ENCODE measurements at places on chromosomes 4 and X.

GRCh38 chr4:74110670-74111069 lies 11.7 kb upstream of the CXCL2 start:
- DNase-seq, result no peak

DNA sequence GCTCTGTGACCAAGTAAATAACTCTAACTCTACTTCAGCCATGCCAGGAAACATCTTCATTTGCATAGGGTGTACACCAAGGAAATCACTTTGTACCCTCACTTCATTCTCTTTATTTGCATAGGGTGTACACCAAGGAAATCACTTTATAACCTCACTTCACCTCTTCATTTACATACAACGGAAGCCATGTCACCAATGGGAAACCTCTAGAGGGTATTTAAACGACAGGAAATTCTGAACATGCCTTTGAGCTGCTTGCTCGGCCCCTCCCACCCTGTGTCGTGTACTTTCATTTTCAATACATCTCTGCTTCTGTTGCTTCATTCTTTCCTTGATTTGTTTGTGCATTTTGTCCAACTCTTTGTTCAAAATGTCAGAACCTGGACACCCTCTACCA lies 848.1 kb upstream of the FRG1 start:
- DNase-seq, result no peak

DNA sequence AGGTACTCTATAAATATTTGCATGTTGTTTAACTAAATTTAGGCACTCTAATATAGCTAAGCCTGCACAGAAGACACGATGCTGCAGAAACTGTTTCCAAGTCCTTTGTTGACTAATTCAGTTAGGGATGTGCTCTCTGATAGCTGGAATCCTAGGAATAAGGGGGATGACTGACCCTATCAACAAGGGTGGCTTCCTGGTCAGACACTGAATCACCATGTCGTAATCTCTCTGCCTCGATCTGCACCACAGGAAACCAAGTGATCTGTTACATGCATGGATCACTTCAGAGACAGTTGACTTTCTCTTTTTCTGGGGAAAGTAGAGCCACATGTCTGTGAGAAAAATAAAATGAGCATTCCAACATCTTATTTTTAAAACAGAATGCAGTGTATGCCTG lies 169.1 kb downstream of the GUCY2F start:
- no peak for DNase-seq

- peak; percentile 63 for DNase-seq
These were observed 1.3 kb upstream of the CITED1 start for GRCh38 chrX:72306851-72307645.

- no peak for DNase-seq
These were observed 76.2 kb upstream of the GRXCR1 start for GRCh38 chr4:42816189-42816879.

GRCh38 chrX:110015032-110015431 lies 12.1 kb downstream of the TMEM164 start:
- DNase-seq, result no peak

- DNase-seq, result peak; percentile 1
These were observed 72.0 kb downstream of the IL1RAPL1 start for GRCh38 chrX:28659269-28659668.

DNA sequence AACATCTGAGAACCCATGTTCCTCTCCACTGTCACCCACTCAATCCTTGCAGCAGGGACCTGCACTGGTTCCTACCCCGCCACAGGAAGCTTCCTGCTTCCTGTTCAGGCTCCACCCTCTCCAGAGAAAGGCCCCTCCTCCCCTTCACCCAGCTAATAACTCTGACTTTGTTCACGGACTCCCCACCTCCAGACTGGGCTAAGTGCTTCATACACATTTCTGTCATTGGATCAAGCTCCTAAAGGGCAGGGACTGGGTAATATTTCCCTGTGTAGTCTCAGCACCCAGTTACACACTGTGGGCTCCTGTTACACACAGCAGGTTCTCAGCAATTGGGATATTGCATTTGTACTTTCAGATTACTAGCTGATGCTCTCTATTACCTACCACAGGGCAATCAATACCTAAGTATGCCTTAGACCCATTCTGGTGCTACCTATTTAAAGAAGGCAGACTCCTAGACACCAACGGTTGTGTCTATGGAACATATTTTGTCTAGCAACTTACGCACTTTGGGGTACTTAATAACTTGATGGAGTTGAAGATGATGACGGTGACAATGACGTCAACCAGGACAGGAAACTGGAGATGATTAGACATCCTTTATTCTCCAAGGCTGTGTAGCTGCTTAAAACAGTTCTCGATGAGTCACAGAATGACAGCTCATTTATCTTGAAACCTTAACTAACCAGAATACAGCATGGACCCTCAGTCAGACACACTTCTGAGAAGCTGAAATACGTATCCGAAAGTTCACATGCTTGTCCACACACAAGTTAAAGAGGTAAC lies 58.1 kb downstream of the MAML3 start:
- DNase-seq, result peak; percentile 67

DNA sequence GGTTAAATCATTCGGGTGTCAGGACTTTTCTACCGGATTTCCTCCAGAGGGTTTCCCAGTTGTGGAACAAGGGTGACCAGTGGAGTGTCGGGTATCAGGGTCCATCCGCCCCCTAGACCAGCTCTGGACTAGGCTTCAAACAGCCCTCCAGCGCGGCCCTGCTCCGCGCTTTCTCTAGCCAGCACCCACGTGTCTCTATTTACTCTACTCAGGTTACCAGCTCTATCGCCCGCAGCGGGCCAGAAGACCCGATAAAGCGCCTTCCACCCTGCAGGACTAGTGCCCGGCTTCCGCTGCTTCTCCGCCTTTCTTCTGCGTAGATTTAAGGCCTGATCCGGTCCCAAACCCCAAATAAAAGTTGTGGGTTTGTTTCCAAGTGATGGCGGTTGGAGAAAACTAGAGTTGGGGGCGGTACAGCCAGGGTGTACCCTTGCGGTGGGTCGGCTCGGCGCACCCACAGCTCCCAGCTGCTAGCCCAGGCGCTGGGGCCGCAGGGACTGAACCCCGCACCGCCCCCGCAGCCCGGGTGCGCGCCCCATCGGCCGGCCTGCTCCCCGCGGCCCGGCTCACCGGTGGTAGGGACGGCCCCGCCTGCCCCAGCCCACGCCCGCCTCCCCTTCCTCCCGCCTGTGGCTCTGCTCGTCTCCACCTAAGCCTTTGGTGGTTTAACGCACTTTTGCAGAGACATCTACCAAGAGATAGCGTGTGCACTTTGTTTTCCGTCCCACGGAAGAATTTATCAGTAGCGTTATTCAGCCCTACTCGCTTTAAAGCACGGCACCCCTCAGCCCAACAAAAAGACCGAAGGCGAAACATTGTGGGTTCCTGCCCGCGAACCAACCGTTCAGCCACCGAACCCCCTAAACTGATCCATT lies 2.1 kb downstream of the LEF1 start:
- DNase-seq, result no peak

DNA sequence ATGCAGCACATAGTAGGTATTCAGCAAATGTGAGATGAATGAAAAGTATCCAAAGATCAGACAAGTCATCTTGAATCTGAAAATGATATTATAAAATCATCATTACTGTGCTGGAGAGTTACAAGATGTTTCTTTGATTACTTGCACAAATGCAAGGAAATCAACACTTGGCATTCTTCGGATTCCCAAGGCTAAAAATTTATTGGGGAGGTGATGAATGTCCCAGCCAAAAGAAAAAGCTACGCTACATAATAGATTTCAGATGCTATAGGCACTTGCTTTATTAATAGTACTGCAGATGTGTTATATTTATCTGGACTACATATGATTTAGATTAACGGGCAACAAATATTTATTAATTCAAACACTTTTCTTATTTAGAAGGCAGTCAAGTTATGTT lies 286.7 kb upstream of the TENM3 start:
- no peak for DNase-seq

DNA sequence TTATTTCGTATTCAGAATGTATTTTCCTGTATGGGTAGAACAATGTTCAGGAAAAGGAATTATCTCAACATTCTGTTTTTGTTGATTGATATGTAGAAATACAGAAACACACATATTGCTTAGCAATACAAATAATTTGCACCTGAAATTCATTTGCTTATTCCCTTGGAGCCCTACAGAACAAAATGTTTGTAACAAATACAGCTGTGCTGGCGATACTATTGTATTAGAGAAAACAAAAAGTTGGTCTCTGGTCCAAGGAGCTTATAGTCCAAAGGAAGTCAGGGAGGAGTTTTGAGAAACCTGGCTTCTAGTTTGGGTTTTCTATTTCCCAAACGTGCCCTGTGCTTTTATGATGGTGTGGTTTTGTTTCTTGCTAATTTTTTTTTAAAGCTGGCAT lies 37.8 kb upstream of the CAPN6 start:
- DNase-seq, result no peak

GRCh38 chrX:12443534-12444098 lies 305.3 kb downstream of the FRMPD4 start:
- no peak for DNase-seq

DNA sequence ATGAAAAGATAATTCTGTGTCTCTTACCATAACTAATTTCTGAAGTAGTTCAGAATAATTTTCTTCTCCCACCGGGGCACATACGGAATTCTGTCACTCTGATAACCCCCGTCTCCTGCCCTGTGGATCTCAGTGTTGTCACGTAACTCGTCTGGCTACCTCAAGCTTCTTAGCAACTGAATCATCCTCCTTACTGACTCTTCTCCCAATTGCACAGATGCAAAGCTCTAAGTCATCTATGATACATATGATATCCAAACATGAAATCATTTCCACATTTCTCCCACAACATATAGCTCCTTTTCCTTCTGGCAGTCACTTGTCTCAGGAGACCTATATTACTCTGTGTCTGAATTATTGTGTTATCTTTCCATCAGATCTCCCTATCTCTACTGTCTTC lies 1043.1 kb upstream of the TENM3 start:
- DNase-seq, result no peak

DNA sequence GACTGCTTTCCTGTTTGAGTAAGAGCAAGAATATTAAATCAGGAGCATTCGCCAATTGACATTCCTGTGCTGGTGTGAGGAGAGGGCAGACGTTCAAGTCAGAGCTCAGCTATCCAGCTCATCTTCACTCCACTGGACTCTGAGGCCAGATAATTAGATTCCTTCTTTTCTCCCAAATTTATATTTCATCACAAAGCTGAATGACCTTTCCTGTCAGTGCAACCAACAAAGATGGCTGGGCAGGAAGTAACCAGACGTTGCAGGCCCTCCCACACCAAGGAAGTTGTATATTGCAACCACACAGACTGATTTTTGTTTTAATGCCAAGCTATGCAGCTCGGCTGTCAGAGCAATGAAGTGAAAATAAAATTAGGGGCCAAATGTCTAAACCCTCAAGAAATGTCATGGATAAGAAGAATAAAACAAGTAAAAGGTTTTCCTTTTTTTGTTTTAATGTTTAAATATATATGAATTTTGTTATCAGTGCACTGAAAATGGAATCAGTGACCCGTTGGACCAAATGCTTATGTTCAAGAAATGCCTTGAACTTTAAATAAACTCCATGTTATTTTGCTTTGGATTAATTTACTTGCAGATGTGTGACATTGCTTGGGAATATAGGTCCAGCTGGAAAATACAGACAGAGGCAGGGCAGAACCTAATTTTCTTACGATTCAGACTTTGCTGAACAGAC lies 578.9 kb upstream of the FAT1 start:
- DNase-seq, result no peak

GRCh38 chr4:151418856-151419255 lies 9.9 kb downstream of the FHIP1A start:
- DNase-seq, result no peak

DNA sequence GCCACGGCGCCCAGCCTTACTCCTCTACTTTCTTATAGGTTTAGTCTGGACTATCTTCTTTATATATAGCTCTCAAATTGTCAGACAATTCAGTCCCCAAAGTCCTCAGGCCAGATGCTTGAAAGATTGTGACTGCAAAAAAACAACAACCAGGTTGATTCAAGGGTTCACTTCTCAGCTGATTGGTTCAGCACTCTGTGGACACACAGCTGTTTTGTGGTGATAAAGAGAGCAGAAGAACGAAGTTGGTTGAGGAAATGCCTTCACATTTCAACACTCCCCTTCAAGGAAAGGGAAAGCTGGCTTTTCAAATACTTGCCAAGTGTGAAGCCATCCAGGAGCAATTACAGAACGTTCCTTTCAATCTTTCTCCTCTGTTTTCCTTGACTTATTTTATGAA lies 166.8 kb downstream of the SHROOM3 start:
- no peak for DNase-seq

- DNase-seq, result no peak
These were observed 45.6 kb upstream of the GRPR start for GRCh38 chrX:16077811-16078210.

- DNase-seq, result no peak
These were observed 72.9 kb downstream of the CLNK start for GRCh38 chr4:10611673-10612072.

DNA sequence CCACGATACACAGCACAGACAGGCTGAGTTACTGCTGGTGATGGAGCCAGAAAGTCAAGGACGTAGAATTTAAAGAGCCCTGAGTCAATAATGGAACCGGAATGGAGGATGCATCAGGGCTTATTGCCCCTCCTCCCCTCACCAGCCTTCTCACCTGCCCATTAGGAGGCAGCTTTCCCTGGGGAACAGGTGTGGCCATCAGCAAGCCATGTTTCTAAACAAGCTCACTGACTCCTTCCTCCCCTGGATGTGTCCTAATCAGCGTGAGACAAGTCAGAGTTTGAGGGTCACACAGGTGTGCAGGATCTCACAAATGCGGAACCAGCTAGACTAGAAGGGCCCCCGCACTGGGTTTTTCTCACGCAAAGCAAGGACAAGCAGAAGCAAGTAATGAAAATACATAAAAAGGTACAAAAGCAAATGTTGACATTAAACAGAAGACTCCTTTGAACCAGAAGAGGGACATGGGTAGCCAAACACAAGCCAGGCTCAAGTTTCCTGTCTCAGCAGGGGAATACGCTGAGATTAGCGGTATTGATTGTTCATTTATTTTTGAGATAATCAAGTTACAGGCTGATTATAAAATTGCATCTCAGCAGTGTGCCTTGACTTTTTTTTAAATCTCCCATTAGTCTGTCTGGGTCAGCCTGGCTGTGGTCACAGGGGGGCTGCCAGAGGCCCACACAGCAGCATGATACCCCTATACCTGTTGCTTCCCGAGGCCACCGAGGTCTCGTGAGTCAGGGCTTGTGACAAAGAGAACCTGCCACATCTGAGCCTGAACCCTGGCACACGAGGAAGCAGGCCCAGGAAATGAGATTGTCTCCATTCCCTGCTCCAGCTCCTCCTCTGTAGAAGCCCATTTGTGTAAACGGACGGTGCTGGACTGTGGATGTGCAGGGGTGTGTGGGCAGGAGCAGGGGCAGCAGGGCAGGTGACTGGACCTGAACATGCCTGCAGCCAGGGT lies 37.4 kb downstream of the CCKAR start:
- no peak for DNase-seq

- DNase-seq, result no peak
These were observed 278.9 kb upstream of the SFRP2 start for GRCh38 chr4:154067786-154068185.

GRCh38 chrX:281166-281999 lies at the start of gene PLCXD1:
Gene PLCXD1, plus strand, starts transcription at chrX:281381. Its CDS starts 2,807 bp downstream, at chrX:284188.
- DNase-seq, result no peak

GRCh38 chr4:99382745-99383360 lies 30.3 kb upstream of the ADH1C start:
- no peak for DNase-seq
